ENCODE measurements at places on chromosomes 16 and 17. TPM values are rescaled to one million over a fixed set of nuclear protein-coding genes. Genes with fewer than 3 reads are reported as not detected.
A peak's percentile ranks its signal among the peaks of the same experiment; 100 is the strongest.

- DNase-seq, result no peak
Observed at GRCh38 chr16:89837014-89837546, 8.8 kb downstream of the SPIRE2 start.

Gene G6PC1
- not detected for total RNA-seq

Gene NPIPA2
- 1.8 TPM for total RNA-seq

DNA sequence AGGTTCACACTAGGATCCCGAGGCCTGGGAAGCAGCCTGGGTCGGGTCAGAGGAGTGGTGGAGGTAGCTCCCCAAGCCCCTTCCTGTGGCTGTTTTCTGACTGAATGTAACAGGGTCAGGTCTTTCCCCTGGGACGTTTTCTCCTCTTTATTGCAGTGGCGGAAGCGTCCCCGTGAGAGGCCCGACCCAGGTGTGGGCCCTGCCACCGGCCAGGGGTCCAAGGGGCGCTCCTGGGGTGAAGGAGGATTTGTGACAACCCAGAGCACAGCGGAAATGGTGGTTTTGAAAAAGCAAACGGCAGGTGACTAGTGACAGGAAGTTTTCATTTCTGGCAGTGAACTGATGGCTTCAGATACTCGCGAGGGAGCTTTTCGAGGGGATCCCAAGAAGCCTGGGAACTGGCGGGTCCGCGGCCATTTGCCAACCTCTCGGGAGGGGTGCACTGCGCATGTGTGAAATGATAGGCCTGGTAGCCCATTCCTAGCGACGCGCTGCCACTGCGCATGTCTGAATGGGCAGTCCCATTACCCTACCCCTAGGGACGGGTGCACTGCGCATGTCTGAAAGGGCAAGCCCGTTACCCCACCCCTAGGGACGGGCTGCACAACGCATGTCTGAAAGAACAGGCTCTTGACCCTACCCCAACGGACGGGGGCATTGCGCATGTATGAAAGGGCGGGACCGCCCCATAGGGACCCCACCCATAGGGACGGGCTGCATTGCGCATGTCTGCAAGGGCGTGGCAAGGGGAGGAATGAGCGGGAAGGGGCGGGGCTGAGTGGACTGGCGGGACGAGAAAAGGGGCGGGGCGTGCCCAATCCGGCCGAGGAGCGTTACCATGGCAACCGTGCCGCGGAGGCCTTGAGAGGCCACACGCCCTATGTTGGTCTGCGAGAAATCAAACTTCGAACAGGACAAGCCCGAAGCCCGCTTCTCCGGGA lies 1747.9 kb downstream of the TP53TG3F start:
- DNase-seq, result peak; percentile 7

GRCh38 chr16:9007177-9007794 lies 43.6 kb upstream of the USP7 start:
- DNase-seq, result no peak

Gene HOXB1
- not detected for total RNA-seq

- DNase-seq, result no peak
Observed at GRCh38 chr16:65122724-65123395, 997 bp upstream of the CDH11 start.

Gene WDR59
- total RNA-seq, result 91.4 TPM

GRCh38 chr17:82930924-82931698 lies 91.3 kb upstream of the ZNF750 start:
- DNase-seq, result no peak

Gene KRT13
- total RNA-seq, result not detected

- DNase-seq, result no peak
Observed at GRCh38 chr17:75814900-75815373, 29.3 kb downstream of the UNC13D start.
